Sciatic nerve (tissue), 2 donors: ENCODE measurements at places on chromosomes 2 and 18.

DNA sequence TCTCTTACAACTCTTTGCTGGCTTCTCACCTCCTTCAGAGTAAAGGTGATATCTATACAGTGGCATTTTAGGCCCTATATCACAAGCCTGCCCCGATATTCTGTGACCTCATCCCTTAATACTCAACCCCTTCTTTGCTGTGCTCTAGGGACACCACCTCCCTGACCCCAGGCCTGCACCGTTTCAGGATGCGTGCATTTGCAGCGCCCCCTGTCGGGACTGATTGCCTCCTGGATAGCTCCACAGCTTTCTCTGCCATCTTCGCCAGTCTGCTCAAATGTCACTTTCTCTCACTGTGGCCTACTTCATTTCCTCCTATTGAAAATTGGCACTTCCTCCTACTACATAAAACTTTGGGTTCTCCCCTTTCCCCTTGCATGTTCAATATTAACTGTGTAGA lies 289.6 kb downstream of the SOCS6 start:
- DNase-seq, result no peak

GRCh38 chr2:218035463-218036100 lies 32.8 kb upstream of the TNS1 start:
- no peak for DNase-seq

GRCh38 chr2:54455563-54456361 lies at the start of gene SPTBN1:
Gene SPTBN1 (plus strand): TSS chr2:54456327. CDS start chr2:54526419, 70,092 bp downstream.
- peak; percentile 95 for DNase-seq

DNA sequence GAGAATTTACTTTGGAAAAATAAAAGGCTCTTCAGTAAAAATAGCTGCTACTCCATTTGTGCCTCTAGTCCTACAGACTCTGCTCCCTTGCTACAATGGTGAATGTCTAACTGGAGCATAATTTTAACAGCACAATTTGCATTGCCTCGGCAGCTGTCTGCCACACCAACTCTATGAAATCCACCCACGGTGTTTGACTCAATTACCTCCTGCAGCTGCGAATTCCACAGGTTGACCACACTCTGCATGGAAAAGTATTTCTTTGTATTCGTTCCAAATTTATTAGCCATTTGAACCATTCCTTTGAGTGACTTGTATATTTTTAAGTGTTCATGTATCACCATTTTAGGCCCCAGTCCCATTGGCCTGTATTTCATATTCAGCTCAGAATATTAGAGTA lies 182.1 kb upstream of the CCDC68 start:
- no peak for DNase-seq

DNA sequence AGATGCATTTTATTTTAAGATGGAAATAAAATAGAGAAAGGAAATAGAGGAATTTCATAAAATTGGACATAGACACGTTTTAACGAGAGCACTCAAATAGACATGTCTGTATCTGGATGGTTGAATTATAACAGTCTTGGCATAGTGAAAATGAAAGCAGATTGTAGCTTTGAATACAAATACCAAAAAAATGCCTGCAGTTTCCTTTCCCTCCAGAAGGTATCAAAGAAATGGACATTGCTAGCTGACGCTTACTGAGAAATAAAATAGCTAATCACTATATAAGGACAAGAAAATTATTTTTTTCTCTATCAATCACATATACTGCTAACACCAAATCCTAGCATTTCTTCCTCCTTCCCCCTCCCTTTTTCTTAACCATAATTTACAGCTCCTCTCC lies 11.4 kb upstream of the MAPRE2 start:
- DNase-seq, result no peak

GRCh38 chr2:97011977-97012569 lies 25.7 kb upstream of the FAM178B start:
- no peak for DNase-seq

DNA sequence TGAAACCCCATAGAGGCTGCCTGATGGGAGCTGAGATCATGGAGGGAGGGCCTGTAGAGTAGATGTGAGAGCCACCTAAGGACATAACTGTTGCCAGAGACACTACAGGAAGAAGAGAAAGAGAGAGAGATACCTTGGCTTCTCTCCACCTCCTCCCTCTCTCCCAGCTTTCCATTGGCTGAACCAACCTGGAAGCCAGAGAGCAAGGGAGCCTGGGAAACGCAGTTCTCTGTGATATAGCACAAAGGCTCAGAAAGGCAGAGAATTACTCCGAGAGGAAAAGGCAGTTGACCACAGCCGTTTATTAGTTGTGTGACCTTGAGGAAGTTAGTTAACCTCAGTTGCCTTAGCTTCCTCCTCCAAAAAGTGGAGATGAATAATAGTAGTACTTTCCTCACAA lies 37.7 kb upstream of the MAT2A start:
- DNase-seq, result no peak

GRCh38 chr2:154207288-154208047 lies 335.7 kb downstream of the GALNT13 start:
- DNase-seq, result no peak

DNA sequence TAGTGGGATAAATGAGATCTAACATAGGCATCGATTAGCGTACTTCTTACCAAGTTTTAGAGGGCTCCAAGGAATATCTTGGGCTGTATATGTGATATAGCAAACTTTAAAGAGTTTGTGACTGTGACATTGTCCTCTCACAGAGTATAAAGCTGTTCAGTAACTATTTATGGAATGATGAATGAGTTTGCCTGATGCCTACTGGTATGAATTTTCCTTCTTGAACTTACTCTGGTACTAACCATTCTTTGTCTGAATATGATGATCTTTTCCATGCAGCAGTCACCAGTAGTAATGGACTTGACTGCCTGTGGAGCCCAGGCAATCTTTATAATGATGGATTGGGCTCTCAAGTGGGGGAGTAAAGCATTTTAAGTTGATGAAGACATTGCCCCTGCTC lies 120.5 kb downstream of the PARD3B start:
- DNase-seq, result no peak

DNA sequence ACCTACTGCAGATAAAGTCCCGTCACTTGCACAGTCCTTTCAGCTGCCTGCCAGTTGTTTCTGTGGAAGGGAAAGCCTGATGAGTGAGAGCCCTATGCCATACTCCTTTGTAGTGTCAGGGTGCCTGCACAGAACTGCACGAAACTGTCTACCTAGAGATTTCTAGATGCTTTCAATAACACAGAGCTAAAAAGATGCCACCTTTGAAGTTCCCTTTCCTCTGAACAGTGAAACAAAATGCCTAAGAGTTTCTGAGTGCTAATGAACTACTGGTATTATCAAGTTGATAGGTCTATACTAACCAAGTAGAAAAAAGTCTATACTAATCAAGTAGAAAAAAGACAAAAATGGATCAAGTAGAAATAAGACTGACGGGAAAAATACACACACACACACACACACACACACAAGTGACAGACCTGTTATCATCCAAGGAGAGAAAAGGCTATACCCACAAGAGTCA lies 79.0 kb downstream of the TLK1 start:
- DNase-seq, result no peak

- DNase-seq, result no peak
Observed at GRCh38 chr18:79857082-79857671, 59.4 kb downstream of the KCNG2 start.

DNA sequence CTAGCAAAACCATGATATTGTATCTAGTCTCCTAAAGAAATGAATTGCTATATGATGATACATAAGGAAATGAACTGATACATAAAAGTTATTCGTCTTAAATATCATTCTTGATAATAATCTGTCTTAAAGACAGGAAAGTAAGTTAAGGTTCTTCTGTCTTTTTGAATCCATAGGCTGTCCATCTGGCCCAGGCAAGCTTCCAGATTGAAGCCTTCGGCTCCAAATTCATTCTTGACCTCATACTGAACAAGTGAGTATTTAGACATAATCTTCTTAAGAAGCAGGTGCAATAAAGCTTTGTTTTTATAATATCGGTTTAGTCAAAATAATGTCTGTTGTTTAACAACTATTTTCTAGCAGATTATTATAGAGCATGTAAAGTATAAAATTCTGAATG lies 37.7 kb downstream of the ADAM23 start:
- DNase-seq, result no peak

DNA sequence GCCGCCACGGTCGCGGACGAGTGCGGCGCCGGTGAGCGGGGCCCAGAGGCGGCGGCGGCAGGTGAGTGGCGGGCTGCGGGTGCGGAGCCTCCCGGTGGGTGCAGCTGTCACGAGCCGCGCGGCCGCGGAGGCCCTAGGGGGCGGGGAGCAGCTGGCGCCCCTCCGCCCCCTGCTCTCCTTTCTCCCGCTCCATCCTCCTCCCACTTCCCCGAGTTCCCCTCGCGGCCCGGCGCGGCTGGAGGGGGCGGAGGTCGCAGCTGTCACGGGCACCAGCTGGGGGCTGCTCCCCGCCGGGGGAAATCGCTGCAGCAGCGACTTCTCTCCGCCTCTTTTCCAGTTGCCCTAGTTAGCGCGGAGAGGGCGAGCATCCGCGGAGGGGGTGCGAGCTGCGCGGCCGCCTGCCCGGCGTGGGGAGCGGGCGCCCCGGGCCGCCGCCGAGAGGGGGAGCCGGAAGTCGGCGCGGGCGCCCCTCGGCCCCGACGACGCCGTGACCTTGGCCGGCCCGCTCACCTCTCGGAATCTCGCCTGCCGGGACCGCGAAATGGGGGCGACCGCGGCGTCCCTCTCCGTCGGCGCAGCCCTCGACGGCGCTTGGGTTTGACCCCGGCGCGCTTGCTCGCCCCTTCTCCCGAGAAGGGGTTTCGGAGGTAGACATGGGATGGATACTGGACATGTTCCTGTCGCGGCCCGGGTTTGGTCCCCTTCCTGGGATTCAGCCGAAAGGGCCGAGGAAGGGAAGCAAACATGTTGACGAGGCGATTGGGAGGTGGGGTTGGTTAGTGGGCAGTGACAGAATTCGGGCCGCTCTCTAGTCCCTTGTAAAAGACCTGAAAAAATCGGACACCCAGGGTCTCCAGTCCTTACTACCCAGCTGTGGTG lies 727 bp downstream of the NCOA1 start:
- DNase-seq, result peak; percentile 78

GRCh38 chr2:190446750-190447516 lies 38.8 kb downstream of the MFSD6 start:
- DNase-seq, result no peak

GRCh38 chr2:95292623-95293260 lies 4.4 kb upstream of the KCNIP3 start:
- DNase-seq, result no peak

GRCh38 chr2:218832520-218832919 lies 917 bp upstream of the PRKAG3 start:
- peak; percentile 50 for DNase-seq

- no peak for DNase-seq
Observed at GRCh38 chr2:217370391-217370790, 510.5 kb upstream of the TNP1 start.

DNA sequence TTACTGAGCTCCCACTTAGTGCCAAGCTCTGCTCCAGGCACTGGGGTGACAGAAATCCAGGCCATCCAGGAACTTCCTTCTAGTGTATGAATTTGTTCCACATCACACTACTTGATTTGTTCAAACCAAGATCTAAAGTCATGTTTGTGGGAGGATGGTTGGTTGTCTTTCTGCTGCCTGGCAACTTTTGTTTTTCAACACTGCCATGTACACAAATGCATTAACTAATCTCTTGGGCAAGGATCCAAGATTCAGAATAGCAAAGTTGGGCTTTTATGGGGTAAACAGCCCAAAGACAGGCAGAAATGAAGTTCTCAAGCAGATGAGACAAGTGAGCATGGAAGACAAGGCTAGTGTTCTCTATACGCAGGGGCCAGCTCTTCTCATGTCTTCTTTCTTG lies 53.4 kb upstream of the PROKR1 start:
- no peak for DNase-seq

- DNase-seq, result no peak
Observed at GRCh38 chr2:20125164-20125563, 73.7 kb upstream of the LAPTM4A start.

GRCh38 chr2:239444626-239445577 lies 44.1 kb upstream of the HDAC4 start:
- DNase-seq, result peak; percentile 65

DNA sequence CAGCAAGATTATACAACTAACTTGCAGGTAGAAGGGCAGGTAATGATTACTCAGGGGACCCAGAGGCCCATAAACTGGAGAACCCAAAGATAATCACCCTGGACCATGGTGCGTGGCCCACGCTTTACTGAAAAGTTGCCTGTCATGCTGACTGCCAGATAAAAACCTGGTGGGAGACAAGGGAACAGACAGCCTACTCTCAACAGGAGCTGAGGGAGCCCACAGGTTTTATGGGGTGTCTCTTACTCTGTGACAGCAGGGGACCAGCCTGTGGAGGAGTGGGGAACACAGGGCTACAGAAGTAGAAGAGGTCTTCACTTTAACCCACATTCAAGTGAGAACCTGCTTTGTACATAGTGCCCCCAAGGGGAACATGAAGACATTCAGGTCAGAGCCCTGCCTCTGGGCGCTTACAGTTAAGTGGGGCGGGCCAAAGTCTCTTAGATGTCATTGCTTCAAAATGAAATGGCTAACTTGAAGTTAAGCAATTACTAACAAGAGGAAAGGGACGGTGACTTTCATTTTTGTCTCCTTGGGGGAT lies 60.4 kb downstream of the DHRS9 start:
- no peak for DNase-seq

GRCh38 chr2:218005028-218005427 lies 2.2 kb upstream of the TNS1 start:
- DNase-seq, result no peak

DNA sequence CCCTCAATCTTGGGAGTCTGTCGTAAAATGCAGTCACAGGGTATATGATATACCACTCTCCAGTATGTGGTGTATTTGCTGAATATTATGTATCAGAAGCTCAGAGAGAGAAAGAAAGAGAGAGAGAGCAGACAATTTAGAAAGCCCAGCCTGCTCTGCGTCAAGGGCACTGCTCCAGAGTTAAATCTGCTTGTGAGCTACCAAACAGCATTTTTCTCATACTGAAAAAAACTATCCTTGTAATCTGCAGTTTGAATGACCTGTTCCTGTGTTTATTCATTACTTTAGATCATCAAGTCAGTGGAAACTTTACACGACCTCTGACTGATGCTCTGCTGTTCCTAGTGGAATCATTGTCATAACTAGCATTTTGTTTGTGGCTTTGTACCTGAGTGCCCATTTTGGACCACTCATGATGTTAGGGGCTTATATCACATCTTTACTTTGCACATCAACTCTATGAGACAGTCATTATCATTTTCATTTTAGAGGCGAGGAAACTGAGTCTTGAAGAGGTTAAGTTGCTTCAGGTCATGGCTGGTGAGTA lies 89.2 kb upstream of the PELI1 start:
- no peak for DNase-seq

DNA sequence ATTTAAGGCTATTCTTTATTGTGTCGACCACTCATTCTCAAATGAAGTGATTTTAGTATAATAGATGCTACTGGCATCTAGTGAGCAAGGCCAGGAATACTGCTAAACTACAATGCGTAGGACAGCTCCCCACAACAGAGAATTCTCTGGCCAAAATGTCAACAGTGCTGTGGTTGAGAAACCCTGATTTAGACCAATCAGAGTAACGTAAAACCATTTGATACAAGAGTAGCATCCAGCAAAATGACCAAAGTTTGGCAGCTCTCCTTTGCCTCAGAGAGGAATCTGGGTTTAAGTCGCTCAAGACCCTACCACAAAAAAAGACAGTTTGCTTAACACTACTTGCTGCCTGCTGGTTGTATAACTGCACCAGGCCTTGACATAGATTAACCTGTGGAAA lies 37.0 kb upstream of the TTN start:
- no peak for DNase-seq
